ENCODE measurements at places on chromosomes 1 and 21.
A peak's percentile ranks its signal among the peaks of the same experiment; 100 is the strongest.

DNA sequence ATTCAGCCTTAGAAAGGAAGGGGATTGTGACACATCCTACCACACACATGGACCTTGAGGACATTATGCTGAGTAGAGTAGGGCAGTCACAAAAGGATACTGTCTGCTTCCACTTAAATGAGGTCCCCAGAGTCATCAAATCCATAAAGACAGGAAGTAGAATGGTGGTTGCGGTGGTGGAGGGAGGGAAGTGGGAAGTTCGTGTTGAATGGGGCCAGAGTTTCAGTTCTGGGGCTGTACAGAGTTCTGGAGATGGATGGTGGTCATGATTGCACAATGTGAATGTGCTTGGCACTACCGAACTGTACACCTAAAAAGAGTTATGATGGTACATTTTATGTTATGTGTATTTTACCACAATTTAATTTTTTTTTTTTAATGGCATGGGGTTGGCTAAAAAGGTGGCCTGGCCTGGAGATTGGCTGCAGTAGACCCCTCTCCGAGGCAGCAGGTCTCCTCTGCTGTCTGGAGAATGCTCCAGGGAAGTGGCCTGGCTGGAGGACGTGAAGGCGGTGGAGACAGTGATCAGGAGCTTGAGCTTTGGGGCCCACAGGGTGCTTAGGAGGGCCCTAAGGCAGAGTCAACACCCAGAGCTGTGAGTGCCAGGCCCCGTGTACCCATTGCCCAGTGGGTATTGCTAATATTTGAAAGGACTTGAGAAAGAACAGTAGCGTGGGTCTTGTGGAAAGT is 30.4 kb downstream of the IFNGR2 start:
- no peak for DNase-seq

DNA sequence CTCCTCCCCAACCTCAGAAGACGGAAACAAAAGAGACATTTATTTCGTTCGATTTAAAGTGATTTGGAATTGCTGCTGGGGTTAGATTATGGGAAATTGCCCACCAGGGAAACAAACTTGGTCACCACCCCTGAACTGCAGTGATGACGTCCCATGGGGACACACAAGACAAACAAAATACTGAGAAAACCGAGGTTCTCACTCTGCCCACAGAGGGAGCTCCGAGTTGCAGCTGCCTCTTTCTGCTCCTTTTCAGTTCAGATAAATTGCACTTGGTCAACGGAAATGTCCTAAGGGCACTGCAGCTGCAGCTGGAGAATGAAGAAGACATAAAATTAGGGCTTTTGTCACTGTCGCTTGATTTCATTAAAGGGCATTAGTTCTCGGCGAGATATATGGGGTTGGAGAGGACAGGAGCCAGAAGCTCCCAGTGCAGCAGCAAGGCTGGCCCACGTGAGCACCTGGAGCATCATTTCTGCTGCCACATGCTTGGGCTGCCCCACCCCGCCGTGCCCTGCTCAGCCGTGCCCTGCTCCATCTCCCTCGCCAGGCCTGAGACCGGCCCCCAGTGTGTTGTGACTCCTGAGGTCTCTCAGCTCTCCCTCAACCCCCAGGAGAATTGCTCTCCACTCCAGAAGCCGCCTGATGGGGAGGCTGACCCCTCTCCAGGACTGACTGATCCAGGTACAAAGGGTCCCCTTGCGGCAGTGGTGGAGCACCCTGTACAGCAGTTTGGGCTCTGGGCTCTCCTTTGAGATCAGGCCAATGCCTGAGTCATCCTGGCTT is 231.7 kb upstream of the AJAP1 start:
- no peak for DNase-seq

GRCh38 chr1:29630756-29631155 is 394.4 kb downstream of the PTPRU start:
- DNase-seq, result no peak

GRCh38 chr1:234609691-234610042 is 311 bp downstream of the IRF2BP2 start:
- no peak for DNase-seq

GRCh38 chr1:152053375-152053774 is 16.6 kb upstream of the S100A11 start:
- DNase-seq, result no peak

GRCh38 chr1:156726549-156727226 is 1.6 kb upstream of the METTL25B start:
- peak; percentile 57 for DNase-seq

- DNase-seq, result no peak
Measured at GRCh38 chr1:22494144-22494543, 42.5 kb downstream of the ZBTB40 start.

GRCh38 chr1:22971611-22972405 is 858 bp downstream of the LACTBL1 start:
- no peak for DNase-seq

GRCh38 chr1:7651203-7651602 is 119.9 kb upstream of the VAMP3 start:
- no peak for DNase-seq

DNA sequence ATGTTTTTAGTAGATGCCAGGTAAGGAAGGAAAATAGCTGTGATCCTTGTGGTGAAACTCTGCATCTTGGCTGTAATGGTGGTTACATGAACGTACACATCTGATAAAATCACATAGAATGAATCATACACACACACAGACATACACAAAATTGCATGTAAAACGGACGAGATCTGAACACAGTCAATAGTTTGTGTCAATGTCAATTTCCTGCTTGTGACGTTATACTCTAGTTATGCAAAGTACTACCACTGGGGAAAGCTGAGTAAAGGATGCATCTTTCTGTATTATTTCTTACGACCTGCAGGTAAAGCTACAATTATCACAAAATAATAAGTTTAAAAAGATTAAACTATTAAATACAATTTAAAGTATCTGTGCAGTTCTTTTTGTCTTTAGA is 493.7 kb upstream of the ZP4 start:
- DNase-seq, result no peak

GRCh38 chr1:198183605-198184004 is 26.8 kb downstream of the NEK7 start:
- no peak for DNase-seq

DNA sequence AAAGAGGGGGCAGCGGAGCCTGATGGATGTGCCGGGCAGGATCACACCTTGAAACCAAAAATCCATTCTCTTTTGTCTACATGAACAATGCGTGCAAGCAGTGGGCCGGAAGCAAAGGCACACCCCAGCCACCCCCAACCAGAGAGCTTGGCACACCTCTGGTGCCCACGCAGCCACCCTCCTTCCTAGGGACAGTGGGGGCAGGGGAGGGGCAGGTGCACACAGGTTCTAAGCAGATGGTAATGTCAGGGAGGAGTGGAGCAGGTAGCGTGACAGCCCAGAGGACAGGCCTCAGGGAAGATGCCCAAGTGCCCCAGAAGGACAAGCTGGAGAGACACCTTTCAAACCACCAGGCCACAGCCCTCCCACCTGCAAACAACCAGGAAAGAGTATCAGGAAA is 36.5 kb downstream of the SYF2 start:
- no peak for DNase-seq

GRCh38 chr1:2403273-2403672 is 9.1 kb downstream of the PEX10 start:
- no peak for DNase-seq

DNA sequence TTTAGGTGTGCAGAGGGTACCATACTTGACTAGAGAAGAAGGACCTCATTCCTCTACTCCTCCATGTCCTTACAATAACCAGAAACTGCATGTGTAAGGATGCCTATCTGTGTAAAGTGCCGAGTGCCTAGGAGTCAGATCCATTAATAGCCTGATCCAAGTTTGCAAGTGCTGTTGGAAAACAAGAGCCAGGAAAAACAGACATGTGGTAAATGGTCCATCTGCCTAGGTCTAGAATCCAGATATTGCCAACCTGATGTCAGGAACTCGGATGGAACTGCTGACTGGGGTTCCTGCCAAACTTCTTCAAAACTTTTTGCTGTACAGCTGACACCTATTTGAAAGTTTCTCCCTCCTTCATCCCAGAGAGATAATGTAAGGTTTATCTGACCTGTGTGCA is 239.4 kb upstream of the CAMK1G start:
- no peak for DNase-seq

- DNase-seq, result no peak
Measured at GRCh38 chr1:29395736-29396437, 159.6 kb downstream of the PTPRU start.

DNA sequence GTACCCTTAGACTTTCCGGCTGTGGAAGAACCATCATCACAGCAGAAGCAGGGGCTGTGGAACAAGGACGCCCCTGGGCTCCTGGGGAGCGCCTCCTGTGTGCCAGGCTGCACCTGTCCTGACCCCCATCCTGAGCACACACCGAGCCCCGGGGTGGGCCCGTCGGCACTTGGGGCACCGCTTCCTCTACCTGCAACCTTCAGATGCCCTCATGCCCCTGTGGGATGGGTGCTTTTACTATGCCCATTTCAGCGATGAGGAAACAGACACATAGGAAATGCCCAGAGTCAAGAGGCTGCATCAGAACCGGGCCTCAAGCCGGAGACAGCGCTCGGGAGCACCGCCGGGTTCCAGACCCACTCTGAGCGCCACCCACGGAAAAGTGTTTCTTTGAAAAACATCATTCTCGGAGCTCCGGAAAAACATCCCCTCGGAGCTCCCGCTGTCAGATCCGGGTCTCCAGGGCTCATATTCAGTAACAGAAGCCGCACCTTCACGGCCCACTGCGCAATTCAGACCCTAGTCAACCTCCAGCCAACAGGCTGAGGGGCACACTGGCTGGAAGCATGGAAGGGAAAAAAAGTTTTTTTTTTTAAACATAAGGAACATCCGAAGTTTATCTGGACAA is 8.0 kb downstream of the TPRG1L start:
- no peak for DNase-seq

DNA sequence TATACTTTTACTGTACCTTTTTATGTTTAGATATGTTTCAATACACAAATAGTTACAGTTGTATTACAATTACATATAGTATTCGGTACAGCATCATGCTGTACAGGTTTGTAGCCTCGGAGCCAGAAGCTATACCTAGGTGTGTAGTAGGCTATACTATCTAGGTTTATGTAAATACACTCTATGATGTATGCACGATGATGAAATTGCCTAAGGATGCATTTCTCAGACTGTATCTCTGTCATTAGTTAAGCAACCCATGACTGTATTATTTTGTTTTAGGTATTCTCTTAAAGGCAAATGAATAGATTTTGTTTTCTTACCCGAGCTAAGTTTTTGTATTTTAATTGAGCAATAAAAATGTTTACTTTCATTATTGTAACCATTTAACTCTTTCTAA is 56.4 kb downstream of the SPATA17 start:
- DNase-seq, result no peak

GRCh38 chr1:55262822-55263221 is 47.7 kb upstream of the USP24 start:
- no peak for DNase-seq
